HS-27A (cell line): ENCODE measurements at places on chromosomes 2 and 18.

DNA sequence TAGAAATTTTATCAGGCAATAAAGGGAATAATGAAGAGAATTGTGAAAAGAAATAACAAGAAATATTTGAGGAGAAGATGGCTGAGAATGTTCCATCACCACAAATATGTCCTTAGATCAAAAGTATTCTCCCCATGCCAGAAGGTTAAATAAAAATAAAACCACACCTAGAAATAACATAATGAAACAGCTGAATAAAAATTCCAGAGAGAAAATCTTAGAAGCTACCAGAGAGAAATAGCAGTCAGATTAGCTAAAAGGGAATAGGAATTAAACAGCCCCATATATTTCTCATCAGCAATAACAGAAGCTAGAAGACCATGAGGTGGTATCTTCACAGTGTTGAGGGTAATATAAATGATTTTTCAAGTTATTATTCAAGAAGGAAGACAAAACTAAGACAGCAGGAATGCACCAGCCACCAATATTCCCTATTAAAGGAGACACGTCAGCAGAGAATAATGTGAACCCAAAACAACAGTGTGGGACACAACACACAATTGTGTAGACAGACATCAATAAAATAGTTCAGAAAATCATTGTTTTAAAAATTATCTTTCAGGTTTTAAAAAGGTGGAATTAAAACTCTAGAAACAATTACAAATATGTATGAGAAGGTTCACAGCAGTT lies 82.0 kb upstream of the NEDD4L start:
- DNase-seq: no peak

GRCh38 chr2:30178618-30179434 lies 32.0 kb downstream of the YPEL5 start:
- DNase-seq: no peak

DNA sequence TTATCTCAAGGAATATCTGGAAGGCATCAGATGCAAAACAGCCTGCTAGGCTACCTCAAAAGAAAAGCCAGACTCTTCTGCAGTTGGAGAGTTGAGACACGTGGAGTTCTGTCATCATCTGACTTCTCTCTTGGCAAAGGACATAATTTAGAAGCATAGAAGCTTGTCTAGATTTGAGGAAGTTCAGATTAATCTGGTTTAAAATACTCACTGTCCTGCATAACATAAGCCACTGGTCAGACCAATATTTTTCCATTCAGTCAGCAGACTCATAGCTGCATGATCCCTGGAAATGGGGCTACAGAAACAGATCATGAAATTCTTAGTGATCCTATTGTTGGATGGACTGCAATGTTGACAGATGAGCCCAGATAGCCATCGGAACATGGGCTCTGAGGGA lies 349.0 kb downstream of the TXNL1 start:
- no peak for DNase-seq

DNA sequence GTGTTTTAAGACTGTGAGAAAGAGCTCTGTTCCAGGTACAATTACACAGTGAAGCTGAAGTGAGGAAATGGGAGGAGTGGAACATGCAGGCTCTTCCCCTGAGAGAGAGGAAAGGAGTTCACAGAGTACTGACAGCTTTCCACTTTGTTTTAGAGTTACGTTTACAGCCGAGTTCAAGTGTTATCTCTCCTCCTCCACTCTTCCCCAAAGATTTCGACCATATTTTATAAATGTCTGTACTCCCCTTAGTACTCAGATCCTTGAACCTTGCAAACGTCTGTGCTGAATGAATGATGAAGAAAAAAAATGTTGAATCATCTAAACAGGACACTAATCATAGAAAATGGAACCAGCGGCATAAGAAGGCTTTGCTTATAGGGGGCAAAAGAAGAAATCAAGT lies 121.6 kb downstream of the THADA start:
- DNase-seq: no peak

DNA sequence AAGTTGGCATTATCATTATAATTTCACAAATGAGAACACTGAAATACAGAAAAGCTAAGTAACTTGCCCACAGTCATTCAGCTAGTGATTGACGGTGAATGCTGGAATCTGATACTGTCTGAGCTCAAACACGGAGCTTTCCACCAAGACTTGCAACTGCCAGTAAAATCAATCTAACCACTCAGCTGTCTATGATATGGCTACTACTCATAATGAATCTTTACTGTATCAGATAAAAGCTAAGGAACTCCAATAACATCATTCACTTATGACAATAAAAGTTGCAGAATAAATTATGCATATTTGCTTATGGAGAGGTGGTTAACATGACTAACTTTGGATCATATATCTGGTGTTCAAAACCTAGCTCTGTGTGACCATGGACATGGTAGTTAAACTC lies 279.4 kb upstream of the NXPH2 start:
- DNase-seq: no peak

DNA sequence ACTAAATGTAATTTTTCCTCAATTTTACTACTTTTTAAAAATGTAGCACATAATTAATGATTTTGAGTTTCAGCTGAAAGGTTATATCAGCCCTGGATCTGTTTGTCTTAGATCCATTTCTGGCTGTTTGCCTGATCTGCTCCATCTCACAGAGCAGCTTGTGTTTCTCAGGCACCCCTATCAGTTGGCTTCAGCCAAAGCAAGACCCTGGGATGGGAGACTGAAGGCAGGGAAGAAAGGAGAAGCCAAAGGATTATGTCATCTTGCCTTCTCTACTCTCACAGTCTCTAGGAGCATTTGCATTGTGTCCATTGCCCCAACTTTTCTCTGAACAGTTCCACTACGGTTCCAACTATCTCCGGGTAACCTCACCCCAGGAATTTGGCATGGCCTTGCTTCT lies 110.5 kb downstream of the CCDC148 start:
- no peak for DNase-seq

DNA sequence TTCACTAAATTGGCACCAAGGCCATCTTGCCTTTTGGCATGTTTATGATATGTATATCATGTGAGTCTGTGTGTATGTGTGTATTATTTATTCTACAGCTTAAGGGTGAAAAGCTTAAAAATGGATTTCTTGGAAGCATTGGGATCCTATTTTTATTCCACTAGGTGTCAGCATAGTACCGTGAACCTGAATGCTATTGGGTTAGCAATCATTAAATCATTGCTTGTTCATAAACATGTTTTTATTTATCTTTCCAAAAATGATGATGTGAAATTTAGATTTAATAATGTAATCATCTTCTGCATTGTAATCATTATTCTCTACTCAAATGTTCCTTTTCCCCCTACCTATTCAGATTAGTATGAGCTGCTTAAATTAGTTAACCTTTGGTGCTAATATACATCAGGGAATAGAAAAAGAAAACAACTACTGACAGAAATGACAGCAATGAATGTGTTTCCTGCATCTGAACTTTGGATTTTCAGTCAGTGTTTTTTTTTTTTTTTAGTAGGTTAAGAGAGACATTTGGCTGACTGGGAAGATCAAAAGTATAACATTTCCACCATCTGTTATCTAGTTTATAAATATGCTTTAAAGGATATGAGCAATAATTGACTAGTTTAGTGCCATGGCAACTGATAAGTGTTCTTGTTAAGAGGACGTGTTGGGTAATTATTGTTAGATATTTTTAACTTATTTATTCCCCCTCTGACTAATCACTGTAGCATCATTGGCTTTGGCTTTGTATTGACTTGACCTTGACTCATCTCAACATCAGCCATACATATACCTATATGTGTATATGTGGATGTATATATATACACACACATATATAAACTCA lies 14.1 kb upstream of the ZSWIM2 start:
- no peak for DNase-seq

GRCh38 chr18:3869848-3870247 lies 419.9 kb downstream of the TGIF1 start:
- DNase-seq: peak; percentile 40

- DNase-seq: no peak
These were observed 58.3 kb downstream of the ID2 start for GRCh38 chr2:8740136-8740535.

GRCh38 chr2:37326285-37326684 lies 1.7 kb upstream of the PRKD3 start:
- no peak for DNase-seq

GRCh38 chr2:68730828-68731227 lies 3.8 kb upstream of the ARHGAP25 start:
- DNase-seq: no peak

GRCh38 chr2:36783246-36783645 lies 86.7 kb downstream of the VIT start:
- no peak for DNase-seq

GRCh38 chr2:46311651-46312223 lies 14.5 kb downstream of the EPAS1 start:
- no peak for DNase-seq

DNA sequence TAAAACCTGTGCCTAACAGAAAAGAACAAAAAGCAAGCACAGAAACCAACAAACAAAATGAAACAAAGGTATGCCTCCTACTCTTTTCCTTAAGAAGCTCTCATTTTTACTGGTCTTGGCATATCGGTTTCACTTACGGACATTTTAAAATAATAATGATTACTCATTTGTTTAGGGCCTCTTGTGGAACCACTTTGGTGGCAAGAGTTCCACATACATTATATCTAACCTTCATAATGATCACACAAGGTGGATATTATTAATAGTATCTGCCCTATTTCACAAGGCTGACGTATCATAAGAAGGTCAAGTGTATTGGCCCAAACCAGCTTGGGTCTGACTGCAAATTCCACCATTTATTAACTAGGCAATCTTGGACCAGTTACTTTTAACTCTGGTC lies 304.7 kb downstream of the TCF4 start:
- DNase-seq: no peak

- peak; percentile 38 for DNase-seq
These were observed 246.2 kb downstream of the XIRP2 start for GRCh38 chr2:167134381-167135072.

- DNase-seq: no peak
These were observed 2166.7 kb upstream of the PIK3C3 start for GRCh38 chr18:39788383-39788782.

GRCh38 chr2:158015428-158016076 lies 86.1 kb upstream of the UPP2 start:
- no peak for DNase-seq

- no peak for DNase-seq
These were observed 107.5 kb upstream of the FSHR start for GRCh38 chr2:49261781-49262180.

DNA sequence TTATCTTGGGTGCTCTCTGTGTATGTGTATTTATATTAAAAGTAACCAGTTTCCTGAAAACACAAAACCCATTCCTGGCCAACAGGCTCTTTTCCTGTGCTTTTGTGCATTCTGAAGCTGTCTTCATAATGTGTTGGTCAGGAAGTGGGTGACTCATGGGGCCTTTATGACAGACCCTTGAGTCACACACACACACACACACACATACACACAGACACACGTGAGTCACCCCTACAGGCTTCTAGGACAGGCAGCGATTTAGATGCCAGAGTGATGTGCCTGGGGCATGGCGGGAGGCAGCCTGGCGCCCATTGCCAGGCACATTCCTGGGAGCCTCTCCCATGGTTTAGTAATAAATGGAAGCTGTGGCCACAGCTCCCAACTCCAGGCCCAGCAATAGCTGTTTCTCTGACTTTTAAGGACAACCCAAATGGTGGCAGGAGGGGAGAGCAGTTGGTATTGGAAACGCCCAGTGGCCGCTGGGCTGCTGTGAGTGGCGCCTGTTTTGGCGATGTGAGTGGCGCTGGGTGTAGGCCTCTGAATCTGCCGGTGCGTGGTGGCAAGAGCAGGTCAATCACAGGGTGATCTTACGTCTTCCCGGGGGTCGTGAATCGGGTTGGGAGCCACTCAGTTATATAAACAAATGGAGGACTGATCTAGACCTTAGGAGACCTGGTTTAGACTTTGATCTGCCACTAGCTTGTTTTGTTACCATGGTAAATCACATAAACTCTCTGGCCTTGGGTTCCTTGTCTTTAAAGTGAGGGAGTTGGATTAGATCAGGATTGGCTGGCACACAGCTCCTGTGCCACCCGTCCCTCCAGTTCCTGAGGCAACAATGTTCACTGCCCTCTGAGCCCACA lies 150.7 kb upstream of the DLX2 start:
- DNase-seq: peak; percentile 88

DNA sequence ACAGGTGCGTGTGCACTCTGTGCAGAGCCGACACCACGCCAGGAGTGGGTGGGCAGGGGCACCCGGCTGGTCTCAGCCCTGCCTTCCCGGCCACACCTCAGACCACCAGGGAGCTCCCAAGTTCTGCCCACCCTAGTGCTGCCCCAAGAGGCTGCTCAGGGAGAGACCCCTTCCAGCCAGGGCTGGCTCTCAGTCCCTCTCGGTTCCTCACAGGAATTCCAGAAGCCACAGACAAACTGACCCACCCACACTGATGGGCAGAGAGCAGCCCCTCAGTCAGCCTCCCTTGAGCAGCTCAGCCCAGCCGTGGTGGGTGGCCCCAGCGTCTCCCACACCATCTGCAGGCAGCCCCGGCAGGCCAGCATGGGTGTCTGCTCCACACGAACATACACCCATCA lies 33.8 kb downstream of the GPC1 start:
- DNase-seq: no peak

GRCh38 chr18:23378302-23378686 lies 74.8 kb upstream of the RIOK3 start:
- no peak for DNase-seq

DNA sequence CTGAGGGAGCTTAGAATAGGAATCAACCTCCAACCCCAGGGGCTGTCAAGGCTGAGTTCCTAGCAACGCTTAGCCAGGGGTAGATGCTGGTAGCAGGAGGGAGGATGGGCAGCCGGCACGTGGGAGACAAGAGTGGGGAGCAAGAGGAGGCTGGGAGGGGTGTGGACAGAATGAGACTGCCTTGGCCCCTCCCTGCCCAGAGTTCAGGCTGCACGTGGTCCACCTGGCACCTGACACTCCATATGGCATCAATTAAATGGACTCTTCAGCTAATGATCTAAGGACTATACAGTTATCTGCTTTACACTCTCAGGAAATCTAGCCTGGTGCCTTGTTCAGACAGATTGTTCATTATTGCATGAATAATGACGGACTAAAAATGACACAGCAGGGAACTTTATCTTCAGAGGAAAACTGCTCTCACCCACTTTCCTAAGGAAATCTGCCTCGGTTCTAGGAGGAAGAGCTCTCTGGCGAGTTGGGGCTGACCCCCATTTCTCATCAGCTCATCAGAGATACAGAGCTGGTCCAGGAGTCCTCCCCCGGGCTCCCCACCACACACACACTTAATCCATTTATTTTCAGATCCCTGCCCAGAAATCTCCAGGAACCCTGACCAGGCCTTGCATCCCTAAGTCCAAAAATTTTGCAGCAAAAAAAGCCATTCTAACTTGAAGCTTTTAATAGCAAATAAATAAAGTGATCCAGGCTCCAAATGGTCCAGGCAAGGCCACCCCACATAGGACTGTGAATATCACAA lies 102.1 kb upstream of the CDC42EP3 start:
- DNase-seq: no peak
